D721Med (cell line): ENCODE measurements at places on chromosomes 4 and X.

DNA sequence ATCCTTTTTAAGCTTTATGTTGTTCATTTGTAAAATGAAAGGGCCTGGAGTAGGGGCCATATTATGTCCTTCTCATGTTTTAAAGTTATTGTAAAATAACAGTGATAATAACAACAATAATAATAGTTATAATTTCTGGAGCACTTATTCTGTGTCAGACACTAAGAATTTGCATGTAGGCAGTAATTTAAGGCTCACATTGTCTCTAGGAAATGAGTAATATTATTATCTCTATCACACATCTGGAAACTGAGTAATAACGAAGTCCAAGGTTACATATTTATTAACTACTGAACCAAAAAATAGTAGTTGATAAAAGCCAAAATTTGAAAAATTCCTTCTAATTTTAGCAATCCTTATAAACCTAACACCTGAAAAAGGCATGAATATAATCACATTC lies 520.7 kb upstream of the PABPC4L start:
- DNase-seq, result no peak

DNA sequence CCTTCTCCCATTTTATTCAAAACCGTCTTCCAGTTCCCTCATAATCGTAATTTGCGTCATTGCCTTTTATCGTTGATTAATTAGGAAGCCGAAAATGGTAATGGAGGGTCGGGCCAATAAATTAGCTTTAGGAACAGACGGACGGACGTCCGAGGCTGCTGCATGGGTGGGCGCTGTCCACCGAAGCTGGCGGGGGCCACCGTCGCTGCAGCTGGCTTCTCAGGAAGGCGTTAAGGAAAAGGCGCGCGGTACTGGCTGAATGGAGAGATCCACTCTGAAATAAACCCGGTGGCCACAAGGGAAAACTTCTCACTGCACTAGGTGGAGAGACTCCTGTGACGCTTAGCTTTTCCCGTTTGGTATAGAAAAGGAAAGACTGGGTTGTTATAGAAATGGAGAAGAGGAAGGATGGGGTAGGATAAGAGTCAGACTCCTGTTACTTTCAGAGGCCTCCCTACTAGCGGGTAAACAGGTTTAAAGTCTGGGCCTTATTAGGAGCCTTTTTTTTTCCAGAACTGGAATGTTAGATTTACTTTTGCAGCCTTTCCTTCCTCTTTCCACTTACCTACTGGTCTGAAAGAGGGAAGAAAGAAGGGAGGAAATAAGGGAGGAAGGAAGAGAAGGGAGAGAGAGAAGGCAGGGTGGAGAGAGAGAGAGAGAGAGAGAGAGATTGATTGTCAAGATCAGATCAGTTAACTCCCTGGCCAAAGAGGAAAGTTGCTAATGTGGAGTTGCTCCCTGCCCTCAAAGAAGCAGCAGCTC lies 11.3 kb upstream of the PRDM8 start:
- no peak for DNase-seq

DNA sequence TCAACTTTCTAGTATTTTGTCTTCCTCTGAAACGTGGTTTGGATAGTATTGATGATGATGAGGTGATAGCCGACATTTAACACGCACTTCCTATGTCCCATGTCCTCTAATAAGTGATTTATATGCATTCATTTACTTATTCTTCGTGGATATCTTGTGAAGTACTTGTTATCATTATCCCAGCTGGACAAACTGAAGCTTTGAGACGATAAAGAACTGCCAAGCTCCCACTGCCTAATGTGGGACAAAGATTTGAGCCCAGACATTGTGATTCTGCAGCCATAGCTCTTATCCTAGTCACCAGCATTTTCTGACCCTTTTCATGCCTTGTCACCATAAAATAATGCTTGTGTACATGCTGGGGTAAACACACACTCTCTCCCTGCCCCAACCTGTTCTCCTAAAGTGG lies 92.5 kb downstream of the RAPGEF2 start:
- no peak for DNase-seq

- no peak for DNase-seq
Measured at GRCh38 chr4:118390121-118390520, 37.3 kb upstream of the PRSS12 start.

DNA sequence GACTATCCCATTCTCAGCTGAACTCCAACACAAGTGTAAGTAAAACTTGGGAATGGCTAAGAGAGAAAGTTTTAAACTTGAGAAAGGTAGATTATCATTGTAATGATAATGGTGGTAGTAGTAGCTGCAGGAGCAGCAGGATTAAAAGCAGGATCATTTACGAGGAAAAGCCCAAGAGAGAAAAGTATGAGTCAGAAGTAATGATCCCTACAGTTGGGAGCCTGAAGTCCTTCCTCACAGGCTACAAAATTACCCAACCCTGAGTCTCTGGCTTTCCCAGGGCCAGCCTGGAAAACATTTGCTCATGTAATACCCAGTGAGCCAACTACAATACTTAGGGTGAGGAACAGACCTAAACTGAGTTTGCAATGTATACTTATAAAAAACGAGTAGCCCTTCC lies 4.4 kb upstream of the PRDM8 start:
- DNase-seq, result no peak

DNA sequence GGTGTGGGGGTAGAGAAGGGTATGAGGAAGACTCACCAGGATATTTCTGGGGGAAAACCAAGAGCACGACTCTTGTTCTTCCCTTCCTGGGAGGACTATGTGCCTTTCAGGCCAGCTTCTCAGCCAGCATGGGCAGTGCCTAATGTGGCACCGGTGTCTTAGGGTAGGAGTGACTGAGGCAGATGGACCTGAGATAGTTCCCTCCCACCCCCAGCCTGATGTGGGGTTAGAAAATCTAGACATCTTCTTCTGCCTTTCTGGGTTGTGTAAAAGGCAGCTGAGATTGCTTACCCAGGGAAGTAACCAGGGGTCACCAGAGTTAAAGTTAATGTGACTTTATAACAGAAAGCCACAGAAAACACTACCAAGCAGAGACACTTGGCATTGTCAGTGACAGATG lies 127.3 kb downstream of the TMA16 start:
- DNase-seq, result no peak

DNA sequence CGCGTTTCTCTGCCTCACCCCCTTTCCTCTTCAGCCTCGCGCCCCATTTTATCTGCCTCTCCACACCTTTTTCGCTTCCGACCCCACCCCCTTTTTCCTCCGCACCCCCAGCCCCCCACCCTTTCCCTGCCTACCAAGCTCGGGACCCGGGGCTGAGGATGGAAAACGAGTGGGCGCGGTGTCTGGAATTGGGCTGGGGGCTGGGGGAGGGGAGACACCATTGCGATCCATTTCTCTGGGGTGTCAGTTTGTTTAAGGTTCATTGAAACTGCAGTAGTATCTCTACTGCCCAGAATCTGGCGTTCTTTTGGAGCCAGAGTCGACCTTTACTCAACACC lies 707 bp downstream of the SLC9A6 start:
- DNase-seq, result no peak

- no peak for DNase-seq
Measured at GRCh38 chr4:83535520-83536361, at the start of gene GPAT3. GPAT3 (plus strand) TSS chr4:83536108; CDS start chr4:83536623, 515 bp downstream.

- DNase-seq, result no peak
Measured at GRCh38 chrX:119655125-119655524, 37.8 kb downstream of the SEPTIN6 start.

DNA sequence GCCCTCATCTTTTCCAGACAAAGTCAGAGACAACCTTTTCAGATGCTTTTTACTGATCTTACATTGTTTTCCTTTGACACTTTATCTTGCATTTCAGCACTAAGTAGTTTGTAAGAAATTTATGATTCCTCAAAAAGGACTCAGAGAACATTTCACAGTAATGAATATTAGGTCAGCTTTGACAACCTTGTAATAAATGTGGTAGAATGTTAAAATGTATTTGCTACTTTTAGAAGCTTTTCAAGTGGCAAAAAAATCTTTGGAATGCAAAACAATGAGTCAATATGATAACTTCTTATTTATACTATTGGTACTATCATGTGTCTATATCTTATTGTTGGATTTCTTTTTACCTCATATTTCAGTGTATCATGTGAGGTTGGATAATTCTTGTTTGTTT lies 146.2 kb upstream of the FAT4 start:
- no peak for DNase-seq

GRCh38 chrX:49116076-49116475 lies 7.5 kb downstream of the GPKOW start:
- DNase-seq, result no peak

GRCh38 chr4:30208731-30209435 lies 511.3 kb upstream of the PCDH7 start:
- DNase-seq, result no peak

DNA sequence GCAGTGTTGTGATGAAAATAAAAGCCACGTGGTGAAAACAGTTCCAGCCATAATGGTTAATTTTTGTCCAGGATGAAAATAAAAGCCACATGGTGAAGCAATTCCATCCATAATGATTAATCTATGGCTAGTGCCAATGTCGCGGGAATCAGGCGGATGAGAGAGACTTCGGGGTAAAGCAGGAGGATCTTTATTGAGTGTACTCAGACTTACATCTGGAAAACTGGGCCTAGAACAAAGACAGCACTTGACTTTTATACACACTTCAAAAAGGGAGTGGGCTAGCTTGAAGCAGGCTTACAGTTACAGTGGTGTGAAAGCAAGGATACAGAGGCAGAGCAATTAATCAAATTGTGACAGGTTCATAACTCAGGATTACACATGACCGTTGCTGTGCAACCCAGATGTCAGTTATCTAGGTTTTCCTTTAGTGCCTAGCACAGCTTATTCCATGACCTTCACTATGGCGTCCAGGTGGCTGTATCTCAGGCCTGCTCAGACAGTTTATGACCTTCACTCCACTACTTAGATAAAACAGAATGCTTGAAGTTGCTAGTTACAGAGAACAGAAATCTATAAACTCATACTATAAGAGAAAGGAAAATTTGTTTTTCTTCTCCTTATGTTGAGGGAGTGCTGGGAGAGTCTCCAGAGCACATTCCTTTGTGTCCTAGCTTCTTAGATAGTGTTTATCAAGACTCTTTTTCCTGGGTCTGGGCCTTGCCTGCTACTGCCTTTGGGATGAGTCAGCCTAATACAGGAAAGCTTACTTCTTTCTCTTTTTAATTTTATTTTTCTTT lies 5.9 kb upstream of the PLA2G12A start:
- DNase-seq, result no peak

DNA sequence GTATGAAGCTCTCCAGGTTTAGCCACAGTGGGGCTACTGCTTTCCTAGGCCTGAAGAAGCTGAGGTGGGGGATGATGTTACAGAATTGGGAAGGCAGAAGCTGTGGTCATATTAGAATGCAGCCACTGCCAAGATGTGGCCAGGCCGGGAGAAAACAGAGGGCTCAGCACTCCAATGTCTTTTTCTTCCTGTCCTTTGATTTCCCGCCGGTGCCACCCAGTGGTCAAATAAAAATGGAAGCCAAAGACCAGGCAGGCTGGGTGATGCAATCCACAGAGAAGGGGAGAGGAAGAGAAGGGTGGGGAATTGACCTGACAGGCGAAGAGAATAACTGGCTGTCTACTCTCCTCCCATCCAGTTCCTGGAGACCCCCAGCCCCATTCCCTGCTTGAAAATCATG lies 94.9 kb upstream of the SHISA3 start:
- DNase-seq, result no peak

- DNase-seq, result no peak
Measured at GRCh38 chr4:80029364-80029763, 43.7 kb downstream of the ANTXR2 start.

- DNase-seq, result no peak
Measured at GRCh38 chrX:110415440-110416170, 57.0 kb downstream of the RTL9 start.

GRCh38 chrX:2188330-2188792 lies 312.4 kb downstream of the DHRSX start:
- DNase-seq, result no peak

- no peak for DNase-seq
Measured at GRCh38 chrX:13891377-13892140, 74.7 kb upstream of the GPM6B start.

- no peak for DNase-seq
Measured at GRCh38 chr4:121448231-121448630, 67.4 kb upstream of the QRFPR start.

GRCh38 chrX:106302304-106302703 lies 134.2 kb downstream of the PWWP3B start:
- DNase-seq, result no peak

- DNase-seq, result no peak
Measured at GRCh38 chr4:113502906-113503305, 258.6 kb downstream of the CAMK2D start.

DNA sequence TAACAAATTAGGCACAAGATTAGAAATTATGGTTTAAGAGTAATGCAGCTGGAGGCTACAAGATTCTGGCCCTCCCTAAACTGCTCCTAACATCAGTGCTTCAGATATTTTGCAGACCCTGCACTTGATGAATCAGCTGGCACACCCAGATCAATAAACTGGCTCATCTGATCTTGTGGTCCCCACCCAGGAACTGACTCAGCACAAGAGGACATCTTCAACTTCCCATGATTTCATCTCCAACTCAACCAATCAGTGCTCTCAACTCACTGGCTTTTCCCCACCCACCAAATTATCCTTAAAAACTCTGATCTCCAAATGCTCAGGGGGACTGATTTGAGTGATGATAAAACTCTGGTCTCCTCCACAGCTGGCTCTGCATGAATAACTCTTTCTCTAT lies 21.7 kb upstream of the TMEM33 start:
- no peak for DNase-seq

DNA sequence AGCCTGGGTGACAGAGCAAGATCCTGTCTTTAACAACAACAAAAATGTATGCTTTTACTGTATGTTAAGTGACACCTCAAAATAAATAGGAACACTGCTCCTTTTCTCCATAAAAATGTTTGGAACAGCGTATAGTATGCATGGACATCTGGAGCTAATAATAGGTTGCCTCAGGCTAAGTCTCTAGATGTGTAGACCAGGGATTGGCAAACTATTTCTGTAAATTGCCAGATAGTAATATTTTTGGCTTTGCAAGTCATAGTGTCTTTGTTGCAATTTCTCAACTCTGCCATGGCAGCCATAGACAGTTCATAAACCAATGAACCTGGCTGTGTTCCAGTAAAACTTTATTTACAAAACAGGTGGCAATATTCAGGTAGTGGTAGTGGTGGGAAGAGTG lies 76.6 kb upstream of the CBLL2 start:
- no peak for DNase-seq

DNA sequence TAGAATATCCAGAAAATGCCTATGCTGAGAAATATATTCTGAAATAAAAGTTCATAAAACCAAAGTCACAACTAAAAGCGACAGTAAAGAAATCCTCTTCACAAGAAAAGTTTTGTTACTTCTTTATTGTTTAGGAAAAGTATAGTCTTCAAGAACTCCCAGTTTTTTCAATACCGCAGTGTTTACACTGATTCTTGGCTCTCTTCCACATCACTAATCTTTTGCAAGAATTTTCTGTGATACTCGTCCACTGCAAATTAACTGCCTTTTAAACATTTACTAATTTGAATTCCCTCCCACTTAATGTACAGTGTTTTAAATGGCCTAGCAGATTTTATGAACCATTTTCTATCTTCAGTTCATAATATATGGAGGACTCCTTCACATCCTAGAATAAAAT lies 65.1 kb downstream of the HPGDS start:
- DNase-seq, result no peak

DNA sequence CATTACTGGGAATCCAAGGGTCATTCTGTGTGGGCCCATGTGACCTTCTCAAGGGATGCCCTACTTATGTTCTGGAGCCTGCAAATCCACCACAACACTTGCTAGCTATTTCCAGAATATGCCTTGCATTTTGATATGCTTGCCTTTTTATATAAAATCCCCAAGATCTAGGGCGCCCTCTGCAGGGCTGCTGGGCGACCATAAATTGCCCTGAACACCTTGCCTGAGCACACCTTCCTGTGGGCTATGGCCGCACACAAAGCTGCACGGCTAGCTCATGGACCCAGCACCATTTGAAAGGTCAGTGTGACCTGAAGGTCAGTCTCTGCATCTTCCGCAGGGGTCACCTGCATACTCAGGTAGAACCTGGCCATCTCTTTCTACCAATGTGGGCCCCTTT lies 311.7 kb downstream of the NLGN4X start:
- DNase-seq, result no peak
